ENCODE measurements at places on chromosomes 16 and 17. TPM values are rescaled to one million over a fixed set of nuclear protein-coding genes. Genes with fewer than 3 reads are reported as not detected.
A peak's percentile ranks its signal among the peaks of the same experiment; 100 is the strongest.

The KRTAP2-3 gene
- total RNA-seq, result not detected

The CTF1 gene
- 12.0 TPM for total RNA-seq

The GNG13 gene
- not detected for total RNA-seq

The NPIPA2 gene
- total RNA-seq, result 2.9 TPM

The CHST6 gene
- 27.2 TPM for total RNA-seq

The PIRT gene
- 2.2 TPM for total RNA-seq

The MNT gene
- total RNA-seq, result 18.7 TPM

The PRKCB gene
- 4.2 TPM for total RNA-seq

The CSH1 gene
- total RNA-seq, result not detected

- no peaks in the 10 kb centered on the region for H3K27me3 ChIP-seq
- H3K4me1 ChIP-seq, result peaks cover 16% of the 10 kb centered on the region
- H3K36me3 ChIP-seq, result peaks cover 59% of the 10 kb centered on the region
- DNase-seq, result no peak
- H3K27ac ChIP-seq, result peak overlapping the region; percentile 44
These were observed 99.5 kb upstream of the DNAH17 start for GRCh38 chr17:78676412-78677302.

DNA sequence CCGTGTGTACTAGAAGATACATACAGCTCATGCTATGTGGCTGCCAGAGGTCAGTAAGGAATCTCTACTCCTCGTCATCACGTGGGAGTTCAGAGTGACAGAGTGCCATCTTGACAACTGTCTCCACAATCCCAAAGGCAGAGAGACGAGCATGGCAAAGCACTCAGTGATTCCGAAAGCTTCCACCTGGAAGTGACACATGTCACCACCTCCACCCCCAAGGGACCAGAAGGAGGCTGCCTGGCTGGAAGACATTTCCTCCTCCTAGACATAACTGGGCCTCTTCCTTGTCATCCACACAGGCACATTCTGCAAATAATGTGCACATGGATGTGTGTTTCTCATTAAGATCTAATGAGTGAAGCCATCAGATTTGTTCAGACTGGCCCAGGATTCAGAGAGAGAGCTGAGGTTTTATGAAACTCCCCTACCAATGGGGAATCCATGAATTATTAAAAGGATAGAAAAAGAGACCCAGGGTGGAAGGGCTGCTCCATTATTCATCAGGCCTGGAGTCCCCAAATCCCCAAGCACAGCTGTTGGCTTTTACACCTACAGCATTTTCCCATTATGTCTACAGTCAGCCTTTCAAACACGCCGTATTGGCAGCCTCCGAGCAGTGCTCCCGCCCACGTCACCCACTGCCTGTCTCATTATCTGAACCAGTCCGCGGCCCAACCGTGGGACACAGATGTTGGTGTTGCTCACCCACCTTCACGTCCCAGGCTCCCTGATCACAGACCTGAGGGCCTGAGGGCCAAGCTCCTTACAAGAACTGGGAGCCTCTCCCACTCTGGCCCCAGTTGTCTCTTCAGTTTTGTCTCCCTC is 3.3 kb upstream of the CACNG5 start:
- no peaks in the 10 kb centered on the region for H3K36me3 ChIP-seq
- no peaks in the 10 kb centered on the region for H3K4me1 ChIP-seq
- no peak overlapping the region for H3K27ac ChIP-seq
- H3K4me3 ChIP-seq, result no peak overlapping the region
- peaks cover 31% of the 10 kb centered on the region for H3K27me3 ChIP-seq

DNA sequence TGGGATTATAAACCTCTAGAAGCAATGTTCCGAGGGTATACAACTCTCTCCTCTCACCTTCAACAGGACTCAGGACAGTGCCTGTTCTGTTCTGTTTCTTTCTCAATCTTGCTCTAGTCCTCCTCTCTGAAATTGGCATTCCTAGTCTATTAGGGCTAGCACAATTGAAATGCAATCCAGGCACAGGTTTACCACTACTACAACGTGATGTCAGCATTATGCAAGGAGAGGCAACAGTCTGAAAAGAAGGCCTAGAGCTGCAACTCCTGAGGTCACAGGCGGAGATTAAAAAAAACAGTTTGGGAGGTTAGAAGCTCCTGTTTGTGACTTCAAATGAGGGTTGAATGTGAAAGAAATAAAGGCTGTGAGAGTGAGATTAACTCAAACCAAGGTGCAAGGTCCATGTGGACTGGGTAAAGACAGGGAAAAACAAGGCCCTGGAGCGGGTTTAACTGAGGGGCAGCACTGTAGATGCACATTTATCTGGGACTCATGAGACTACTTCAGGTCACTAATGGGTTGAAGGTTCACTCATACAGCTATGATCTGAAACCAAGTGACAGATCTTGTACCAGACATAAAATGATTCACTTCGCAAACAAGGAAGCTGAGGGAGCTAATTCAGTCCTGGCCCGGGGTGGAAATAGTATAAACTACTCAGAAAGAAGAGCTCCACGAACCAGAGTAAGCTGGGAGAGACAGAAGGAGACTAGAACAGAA is 16.8 kb downstream of the AMFR start:
- H3K4me3 ChIP-seq, result no peak overlapping the region
- no peaks in the 10 kb centered on the region for H3K27me3 ChIP-seq
- no peaks in the 10 kb centered on the region for H3K4me1 ChIP-seq
- DNase-seq, result no peak
- peak overlapping the region; percentile 13 for H3K27ac ChIP-seq

- H3K27ac ChIP-seq, result no peak overlapping the region
- no peaks in the 10 kb centered on the region for H3K36me3 ChIP-seq
- no peak overlapping the region for H3K4me3 ChIP-seq
- no peak for DNase-seq
- H3K4me1 ChIP-seq, result peaks cover 63% of the 10 kb centered on the region
These were observed 3.8 kb downstream of the EIF5A start for GRCh38 chr17:7311110-7311705.

GRCh38 chr17:70099884-70100283 is 24.9 kb downstream of the KCNJ16 start:
- no peak overlapping the region for H3K27ac ChIP-seq
- no peaks in the 10 kb centered on the region for H3K27me3 ChIP-seq
- no peak for DNase-seq
- H3K36me3 ChIP-seq, result no peaks in the 10 kb centered on the region
- H3K4me3 ChIP-seq, result no peak overlapping the region
- H3K4me1 ChIP-seq, result no peaks in the 10 kb centered on the region

GRCh38 chr17:36213695-36214094 is 2.8 kb downstream of the CCL4L2 start:
- no peaks in the 10 kb centered on the region for H3K36me3 ChIP-seq
- H3K27ac ChIP-seq, result no peak overlapping the region
- no peak for DNase-seq
- H3K27me3 ChIP-seq, result no peaks in the 10 kb centered on the region
- no peaks in the 10 kb centered on the region for H3K4me1 ChIP-seq

DNA sequence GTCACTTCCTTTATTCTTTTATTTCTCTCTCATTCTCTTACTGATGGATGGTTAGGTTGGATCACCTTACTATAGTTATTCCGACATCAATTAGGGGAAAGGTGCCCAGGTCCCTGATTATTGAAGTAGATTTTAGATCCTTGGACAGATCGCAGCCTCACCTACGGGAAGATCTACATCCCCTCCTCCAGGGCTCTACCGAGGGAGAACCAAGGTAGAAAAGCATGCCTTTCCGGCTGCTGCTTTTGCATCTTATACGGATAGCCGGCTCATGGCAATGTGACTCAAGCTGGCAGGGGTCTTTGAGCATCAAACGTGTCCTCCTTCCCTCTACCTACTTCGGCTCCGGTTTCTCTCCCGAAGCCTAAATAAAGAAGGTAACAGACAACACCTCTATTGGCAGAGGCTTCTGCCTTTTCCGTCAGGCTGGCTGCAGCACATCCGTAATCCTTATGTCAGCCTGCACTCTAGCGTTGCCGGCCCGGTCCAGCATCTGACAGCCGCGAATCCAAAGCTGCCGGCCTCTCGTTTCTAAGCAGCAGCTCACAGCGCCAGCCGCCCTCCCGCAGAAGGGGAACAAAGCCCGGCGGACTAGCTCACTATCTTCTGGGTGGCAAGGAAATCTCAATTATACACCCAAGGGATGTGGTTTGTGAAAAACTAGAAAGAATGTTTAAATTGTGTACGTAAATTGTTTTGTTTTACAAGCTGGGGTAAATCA is 46.9 kb downstream of the IRX6 start:
- DNase-seq, result peak; percentile 54
- no peak overlapping the region for H3K4me3 ChIP-seq
- no peaks in the 10 kb centered on the region for H3K36me3 ChIP-seq
- no peak overlapping the region for H3K27ac ChIP-seq

GRCh38 chr17:77099997-77100396 is 40.8 kb upstream of the SEC14L1 start:
- H3K27ac ChIP-seq, result peak overlapping the region; percentile 84
- H3K36me3 ChIP-seq, result peaks cover 9% of the 10 kb centered on the region
- peaks cover 27% of the 10 kb centered on the region for H3K4me1 ChIP-seq
- DNase-seq, result peak; percentile 77

- no peaks in the 10 kb centered on the region for H3K27me3 ChIP-seq
- no peak overlapping the region for H3K4me3 ChIP-seq
- no peaks in the 10 kb centered on the region for H3K4me1 ChIP-seq
- no peak for DNase-seq
- H3K36me3 ChIP-seq, result no peaks in the 10 kb centered on the region
These were observed 29.7 kb downstream of the TRPV3 start for GRCh38 chr17:3527896-3528295.

DNA sequence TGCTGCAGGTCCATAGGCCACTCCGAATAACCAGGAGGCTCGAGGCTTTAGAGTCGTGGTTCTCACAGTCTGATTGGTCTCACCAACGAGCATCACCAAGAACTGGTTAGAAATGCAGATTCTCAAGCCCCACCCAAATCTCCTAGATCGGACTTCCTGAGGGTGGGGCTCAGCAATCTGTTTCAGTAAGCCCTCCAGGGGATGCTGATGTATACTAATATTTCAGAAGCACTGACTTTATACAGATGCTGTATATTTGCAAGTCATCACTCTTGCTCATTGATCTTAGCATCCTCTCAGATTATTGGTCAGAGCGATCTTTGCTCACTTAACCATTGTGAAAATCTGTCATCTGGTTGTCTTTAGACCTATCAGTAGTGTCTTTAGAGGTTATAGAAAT is 4.4 kb upstream of the VAC14 start:
- DNase-seq, result no peak
- no peak overlapping the region for H3K4me3 ChIP-seq
- H3K27ac ChIP-seq, result no peak overlapping the region
- H3K27me3 ChIP-seq, result peaks cover 7% of the 10 kb centered on the region
- H3K36me3 ChIP-seq, result no peaks in the 10 kb centered on the region

DNA sequence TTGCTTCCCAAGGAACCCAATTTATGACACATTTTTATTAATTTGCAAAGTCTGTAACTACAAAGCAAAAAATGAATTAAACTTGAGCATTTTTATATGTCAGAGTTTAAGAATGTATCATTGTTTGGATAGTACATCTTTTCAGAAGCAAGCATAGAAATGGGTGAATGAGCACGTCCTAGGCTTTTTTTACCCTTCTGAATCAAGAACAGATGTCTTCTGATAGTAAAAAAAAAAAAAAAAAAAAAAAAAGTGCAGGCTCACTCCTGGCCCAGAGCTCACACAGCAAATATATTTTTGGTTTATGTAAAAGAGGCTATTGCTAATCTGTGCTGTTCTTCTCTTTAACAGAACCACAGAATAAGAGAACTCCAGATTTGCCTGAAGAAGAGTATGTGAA is 6.3 kb downstream of the TERF2IP start:
- H3K27ac ChIP-seq, result no peak overlapping the region
- peaks cover 23% of the 10 kb centered on the region for H3K4me1 ChIP-seq
- no peaks in the 10 kb centered on the region for H3K36me3 ChIP-seq

DNA sequence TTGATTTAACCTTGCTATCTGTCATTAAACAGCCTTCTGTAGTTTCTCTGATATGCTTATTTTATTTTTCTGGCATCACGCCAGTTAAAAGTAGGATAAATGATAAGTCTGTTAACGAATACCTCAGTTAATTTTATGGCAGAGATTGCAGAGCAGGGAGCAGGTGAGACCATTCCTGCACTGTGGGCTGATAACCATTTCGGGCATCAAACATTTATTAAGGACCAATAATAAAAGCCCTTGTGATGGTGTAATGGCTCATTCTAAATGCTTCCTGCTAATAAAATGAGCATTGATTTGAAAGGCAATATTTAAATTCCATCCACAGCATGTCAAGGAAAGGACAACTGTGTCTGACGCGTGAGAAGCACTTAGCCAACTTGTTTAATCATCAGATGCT is 94.1 kb downstream of the ASIC2 start:
- no peak overlapping the region for H3K4me3 ChIP-seq
- DNase-seq, result no peak
- H3K4me1 ChIP-seq, result no peaks in the 10 kb centered on the region
- H3K27me3 ChIP-seq, result no peaks in the 10 kb centered on the region

DNA sequence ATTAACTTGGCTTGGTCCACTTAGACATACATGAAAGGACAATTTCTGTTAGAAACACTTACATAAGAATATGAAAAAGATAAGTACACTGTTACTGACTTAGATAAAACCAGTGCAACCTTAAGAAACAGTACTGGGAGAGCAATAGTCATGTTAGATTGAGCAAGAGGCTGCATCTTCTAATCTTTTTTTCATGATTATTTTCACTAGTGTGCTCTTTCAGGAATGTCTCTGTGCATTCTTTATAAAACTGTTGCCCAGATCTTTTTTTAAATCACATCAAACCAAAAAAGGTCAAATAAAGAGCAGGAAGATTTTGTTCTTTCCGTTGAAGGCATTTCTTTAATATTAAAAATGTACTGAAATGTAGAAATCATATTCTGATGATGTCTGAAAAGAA is 100.7 kb upstream of the AXIN2 start:
- no peak for DNase-seq
- no peak overlapping the region for H3K27ac ChIP-seq
- no peak overlapping the region for H3K4me3 ChIP-seq
- no peaks in the 10 kb centered on the region for H3K36me3 ChIP-seq
- H3K27me3 ChIP-seq, result no peaks in the 10 kb centered on the region

- H3K4me3 ChIP-seq, result no peak overlapping the region
- no peaks in the 10 kb centered on the region for H3K4me1 ChIP-seq
- H3K27me3 ChIP-seq, result no peaks in the 10 kb centered on the region
- H3K36me3 ChIP-seq, result no peaks in the 10 kb centered on the region
- no peak for DNase-seq
- H3K27ac ChIP-seq, result no peak overlapping the region
These were observed 245.0 kb upstream of the CDH5 start for GRCh38 chr16:66121466-66121865.

DNA sequence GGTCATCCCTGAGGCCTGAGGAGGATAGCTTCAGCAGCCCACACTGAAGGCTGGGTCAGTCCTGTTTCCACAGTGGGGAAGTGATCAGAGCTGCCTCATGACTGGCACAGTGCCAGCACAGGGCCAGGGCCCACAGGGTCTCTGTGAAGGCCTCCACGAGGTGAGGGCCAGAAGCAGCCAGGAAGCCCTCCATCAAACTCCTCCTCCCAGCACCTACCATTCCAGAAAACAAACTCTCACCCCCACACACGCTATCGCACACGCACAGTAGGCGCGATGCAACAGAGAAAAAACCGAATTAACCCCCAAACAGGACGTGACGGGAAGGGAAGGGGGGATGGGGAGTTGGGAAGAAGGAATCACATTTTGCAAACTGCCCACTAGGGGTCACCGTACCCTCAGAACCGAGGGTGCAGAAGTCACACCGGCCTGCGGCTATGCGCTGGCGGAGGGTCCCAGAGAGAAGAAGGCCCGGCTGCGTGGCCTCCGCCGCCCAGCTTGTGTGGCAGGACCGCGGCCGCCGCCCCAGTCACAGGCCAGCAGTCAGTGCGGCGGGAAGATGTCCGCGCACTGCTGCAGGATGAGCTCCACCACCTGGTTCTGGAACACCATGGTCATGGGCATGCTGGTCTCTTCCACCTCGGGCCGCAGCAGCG is 37.6 kb downstream of the ARHGAP27 start:
- no peaks in the 10 kb centered on the region for H3K36me3 ChIP-seq
- no peaks in the 10 kb centered on the region for H3K4me1 ChIP-seq
- DNase-seq, result peak; percentile 67
- H3K4me3 ChIP-seq, result no peak overlapping the region
- H3K27me3 ChIP-seq, result no peaks in the 10 kb centered on the region
